ENCODE measurements at places on chromosomes 12 and 14.
A peak's percentile ranks its signal among the peaks of the same experiment; 100 is the strongest.

DNA sequence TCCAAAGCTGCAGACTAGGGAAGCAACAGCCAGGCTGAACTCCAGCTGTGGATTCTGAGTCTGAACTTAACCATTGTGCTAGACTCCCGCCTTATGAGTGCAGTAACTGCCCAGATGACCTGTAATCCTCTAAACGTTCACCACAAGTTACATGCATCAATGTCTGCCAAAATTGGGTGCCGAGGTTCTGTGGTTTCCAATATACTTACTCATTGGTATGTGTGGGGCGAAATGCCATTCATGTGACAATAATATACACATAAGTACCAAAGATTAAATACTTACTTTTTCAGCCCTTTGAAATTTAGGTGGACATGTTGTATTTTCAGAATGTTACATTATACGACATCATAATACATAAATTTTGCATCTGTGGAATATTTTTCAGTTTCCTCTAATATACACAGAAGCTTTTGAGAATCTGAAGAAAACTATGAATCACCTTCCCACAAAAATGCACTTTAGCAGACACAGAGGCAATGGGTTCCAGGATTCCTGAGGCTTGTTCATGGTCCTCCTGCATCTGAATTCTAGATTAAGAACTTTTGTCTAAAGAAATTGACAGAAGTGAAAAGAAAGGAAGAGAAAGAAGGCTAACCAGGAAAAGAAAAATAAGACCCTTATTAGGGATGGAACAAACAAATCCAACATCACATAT, 31.7 kb downstream of the GRIP1 start:
- DNase-seq = no peak

GRCh38 chr12:110581931-110582275, 1.2 kb downstream of the PPTC7 start:
- DNase-seq = no peak

GRCh38 chr12:103586791-103587370, at the start of gene STAB2:
STAB2 (plus strand) TSS chr12:103587273; CDS start chr12:103587477, 204 bp downstream.
- DNase-seq = no peak

DNA sequence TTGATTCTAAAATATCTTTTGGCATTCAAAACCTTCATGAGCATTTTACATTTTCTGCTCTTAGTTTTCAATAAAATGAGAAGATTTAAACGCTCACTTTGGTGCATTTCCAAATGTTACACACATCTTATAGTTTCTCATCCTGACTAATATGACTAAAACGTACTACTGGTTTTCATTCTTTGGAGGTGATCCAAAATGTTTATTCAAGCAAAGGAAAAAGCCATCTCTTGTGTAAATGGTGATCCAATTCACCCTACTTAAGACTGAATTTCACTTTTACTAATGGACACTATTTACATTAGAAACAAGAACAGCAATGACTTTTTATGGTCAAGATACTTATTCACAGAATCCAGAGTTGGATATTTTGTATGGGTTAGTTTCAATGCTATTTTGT, 86.6 kb downstream of the KITLG start:
- DNase-seq = no peak

DNA sequence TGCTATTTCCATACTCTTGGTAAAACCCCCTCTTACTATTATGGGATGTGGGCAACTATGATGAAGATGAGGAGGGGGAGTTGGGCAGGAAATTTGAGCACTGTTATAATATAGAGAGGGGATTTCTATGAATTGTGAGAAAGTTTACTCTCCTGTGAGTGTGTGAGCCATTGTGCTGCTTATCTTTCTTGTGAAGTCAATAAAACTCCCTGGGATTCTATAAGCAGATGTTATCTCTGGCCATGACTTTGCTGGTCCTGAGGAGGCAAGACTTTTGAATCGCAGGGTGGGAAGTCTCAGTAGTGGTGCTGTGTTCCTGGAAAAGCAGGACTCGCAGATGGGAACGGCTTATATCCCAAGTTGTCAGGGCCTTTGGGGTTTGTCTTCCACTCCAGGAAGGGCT, 62.2 kb downstream of the EMP1 start:
- DNase-seq = no peak

GRCh38 chr14:24299255-24300191, at the start of the genes DHRS1 and NOP9:
DHRS1 (minus strand) TSS chr14:24299780; CDS start chr14:24299106, 674 bp downstream.
NOP9 (plus strand) TSS chr14:24299850; CDS start chr14:24299955, 105 bp downstream.
- peak; percentile 56 for DNase-seq

- DNase-seq = no peak
These were observed 14.3 kb downstream of the PTCSC3 start for GRCh38 chr14:36162267-36162666.

DNA sequence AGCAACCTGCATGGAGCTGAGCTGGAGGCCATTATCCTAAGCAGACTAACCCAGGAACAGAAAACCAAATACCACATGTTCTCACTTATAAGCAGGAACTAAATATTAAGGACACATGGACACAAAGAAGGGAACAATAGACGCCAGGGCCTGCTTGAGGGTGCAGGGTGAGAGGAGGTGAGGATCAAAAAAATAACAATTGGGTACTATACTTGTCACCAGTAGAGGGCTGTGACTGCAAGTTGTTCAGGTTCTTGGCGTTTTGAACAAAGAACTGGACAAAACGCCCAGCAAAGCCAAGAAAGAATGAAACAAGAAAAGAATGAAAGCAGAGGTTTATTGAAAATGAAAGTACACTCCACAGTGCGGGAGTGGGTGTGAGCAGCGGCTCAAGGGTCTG, 208.5 kb upstream of the NEDD1 start:
- DNase-seq = no peak

- DNase-seq = no peak
These were observed 20.9 kb upstream of the ANO2 start for GRCh38 chr12:5965950-5966383.

DNA sequence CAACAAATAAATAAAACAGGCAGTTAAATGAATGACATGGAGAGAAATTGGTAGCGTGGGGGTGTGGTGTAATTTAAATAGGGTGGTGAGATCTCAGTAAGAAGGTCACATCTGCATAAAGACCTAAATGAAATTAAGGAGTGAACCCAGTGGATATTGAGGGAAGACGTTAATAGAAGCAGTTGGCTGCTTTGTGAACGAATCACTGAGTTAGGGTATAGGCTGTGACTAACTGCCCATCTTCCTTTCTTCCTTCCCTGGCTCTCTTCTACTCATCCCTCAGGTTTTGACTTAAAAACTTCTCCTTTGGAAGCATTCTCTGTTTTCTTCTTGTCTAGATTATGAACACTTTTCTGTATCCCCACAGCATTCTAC, 64.7 kb downstream of the BTG1 start:
- DNase-seq = no peak

- no peak for DNase-seq
These were observed 26.8 kb upstream of the NEDD1 start for GRCh38 chr12:96880220-96880619.

- DNase-seq = no peak
These were observed 870.6 kb downstream of the NRXN3 start for GRCh38 chr14:79040790-79041189.

GRCh38 chr14:56423544-56423943, 156.1 kb upstream of the TMEM260 start:
- DNase-seq = no peak

GRCh38 chr12:121926874-121927706, 8.7 kb downstream of the CFAP251 start:
- DNase-seq = no peak

DNA sequence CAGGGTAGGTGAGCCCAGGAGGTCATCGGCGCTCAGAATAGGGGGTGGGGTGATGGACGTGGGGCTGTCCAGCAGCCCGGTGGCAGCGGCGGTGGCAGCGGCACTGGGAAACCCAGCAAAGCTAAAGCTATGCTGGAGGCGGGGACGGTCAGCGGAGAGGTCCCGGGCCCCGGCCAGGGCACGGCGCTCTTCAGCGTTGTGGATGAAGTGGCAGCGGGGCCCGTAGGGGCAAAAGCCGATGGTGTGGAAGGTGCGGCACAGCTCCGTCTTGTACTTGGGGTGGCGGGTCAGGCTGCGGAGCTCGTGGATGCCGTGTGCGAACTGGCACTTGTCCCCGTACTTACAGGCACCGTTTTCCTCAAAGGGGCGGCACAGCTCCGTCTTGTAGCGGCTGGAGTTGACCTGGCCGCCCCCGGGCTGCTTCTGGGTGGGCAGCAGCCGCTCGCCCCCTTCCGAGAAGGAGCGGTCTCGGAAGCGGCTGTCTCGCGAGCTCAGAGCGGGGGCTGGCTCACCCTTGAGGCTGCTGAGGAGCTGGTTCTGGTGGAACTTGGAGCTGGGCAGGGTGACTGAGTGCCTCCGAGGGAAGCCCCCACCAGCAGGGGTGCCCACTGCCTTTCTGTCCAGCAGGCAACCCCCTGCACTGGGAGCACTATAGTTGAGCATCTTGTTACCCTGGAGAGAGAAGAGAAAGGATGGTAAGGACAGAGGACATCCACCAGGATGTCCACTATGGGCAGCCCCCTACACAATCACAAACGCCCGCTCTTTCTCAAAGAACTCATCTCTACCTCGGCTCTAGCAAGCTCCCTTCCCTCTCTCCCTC, 2.8 kb downstream of the ZFP36L1 start:
- no peak for DNase-seq

- no peak for DNase-seq
These were observed 22.6 kb downstream of the ZFYVE21 start for GRCh38 chr14:103738166-103738565.

DNA sequence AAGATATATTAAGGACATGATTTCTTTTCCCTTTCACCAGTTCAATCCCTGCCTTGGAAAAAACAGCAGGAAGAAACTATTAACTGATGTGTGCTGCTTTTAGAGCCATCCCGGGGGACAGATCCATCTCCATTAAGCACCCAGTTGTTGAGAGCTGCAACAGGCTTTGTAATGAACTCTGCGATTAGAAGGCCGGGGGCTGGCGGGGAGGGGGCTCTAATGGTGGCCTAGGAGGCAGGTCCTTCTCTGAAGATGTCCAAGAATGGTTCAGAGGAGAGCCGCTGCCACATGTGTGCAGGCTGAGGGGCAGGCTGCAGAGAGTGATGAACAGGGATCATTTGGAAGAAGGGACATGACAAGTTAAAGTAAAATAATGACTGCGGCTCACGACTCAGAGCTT, 67.8 kb downstream of the GALNT8 start:
- no peak for DNase-seq

- no peak for DNase-seq
These were observed 7.2 kb downstream of the NFYB start for GRCh38 chr12:104130760-104131159.

DNA sequence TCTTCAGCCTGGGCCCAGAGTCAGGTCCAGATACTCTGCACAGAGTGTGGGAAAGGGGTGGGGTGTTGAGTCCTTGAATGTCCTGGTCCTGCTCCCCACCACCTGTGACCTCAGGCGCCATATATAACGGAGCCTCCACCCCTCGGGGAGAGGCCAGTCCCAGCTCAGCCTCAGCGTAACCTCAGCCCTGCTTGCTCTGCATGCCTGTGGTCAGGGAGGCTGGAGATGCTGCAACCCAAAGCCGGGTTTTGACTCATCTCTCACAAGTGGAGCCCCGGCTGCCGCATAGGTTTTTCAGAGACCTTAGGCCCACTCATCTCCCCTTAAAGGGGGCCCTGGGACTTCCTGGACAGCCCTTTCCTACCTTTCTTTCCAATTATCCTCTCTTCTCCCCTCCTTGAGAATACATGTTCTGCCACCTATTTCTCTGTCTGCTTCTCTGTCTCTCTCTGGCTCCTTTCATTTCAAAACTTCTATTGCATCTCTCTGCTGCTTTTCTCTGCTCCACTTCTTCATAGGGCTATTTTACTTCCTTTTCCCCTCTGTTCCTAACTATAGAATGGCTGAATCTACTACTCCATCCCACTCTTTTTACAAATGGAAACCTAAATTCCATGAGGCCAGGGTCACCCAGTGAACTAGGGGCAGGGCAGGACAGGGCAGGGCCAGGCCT, 1.2 kb downstream of the ITGB7 start:
- DNase-seq = no peak

- DNase-seq = no peak
These were observed 314.3 kb downstream of the RAD51B start for GRCh38 chr14:68133856-68134255.

DNA sequence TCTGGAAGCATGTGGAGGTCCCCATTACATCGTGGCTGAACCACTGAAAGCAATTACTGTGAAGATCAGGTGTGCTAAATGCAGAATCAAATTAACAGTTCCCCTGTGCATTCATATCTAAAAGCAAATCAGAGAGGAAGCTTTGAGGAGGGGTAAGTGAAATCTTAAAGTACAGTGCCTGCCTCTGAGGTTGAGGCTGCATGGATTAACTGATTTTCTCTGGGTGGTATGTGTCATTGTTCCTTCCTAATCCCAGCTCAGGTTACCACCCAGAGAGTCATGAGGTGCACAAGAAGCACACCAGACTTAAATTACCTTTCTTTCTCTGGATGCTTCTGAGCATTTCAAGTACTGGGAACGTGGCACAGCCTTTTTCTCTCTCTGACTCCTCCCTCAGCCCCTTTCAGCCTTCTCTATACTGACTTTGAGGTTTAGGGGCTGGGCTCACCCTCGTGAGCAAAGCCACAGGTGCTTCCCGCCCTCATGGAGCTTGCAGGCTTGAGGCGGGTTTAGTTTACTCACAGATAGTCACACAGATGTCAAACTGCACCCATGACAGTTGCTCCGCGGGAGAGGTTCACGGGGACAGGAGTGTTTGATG, 237.6 kb upstream of the CRY1 start:
- no peak for DNase-seq

DNA sequence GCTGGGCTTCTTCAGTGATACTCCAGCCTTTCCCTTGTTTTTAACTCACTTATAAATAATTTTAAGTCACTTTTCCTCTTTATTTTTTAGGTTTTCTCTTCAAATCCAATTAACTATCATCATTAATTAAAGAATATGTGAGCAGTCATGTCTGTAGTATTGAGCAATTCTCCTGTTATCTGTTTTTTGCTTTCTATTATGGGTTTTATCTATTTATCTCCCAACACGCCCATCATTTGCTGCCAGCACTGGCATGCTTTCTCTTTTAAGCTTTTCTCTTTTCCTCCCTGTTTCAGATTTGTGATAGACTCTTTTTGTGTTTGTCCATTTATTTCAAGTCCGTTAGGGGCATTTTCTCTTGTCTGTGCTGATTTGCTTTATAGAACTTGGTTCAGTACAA, 72.3 kb downstream of the CRADD start:
- no peak for DNase-seq

GRCh38 chr12:58764100-58764953, 156.0 kb downstream of the LRIG3 start:
- DNase-seq = no peak

DNA sequence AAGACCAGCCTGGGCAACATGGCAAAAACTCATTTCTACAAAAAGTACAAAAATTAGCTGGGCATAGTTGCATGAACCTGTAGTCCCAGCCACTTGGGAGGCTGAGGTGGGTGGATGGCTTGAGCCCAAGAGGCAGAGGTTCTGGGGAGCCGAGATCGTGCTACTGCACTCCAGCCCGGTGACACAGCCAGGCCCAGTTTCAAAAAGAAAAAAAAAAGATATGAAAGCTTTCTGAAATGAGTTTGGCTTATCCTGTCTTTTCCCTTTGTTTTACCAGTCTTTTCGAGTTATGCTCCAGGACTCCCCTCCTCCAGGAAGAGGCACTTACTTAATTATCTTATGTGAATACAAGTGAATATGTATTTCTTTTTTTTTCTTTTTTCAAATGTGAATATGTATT, 3.2 kb downstream of the BBOF1 start:
- no peak for DNase-seq

DNA sequence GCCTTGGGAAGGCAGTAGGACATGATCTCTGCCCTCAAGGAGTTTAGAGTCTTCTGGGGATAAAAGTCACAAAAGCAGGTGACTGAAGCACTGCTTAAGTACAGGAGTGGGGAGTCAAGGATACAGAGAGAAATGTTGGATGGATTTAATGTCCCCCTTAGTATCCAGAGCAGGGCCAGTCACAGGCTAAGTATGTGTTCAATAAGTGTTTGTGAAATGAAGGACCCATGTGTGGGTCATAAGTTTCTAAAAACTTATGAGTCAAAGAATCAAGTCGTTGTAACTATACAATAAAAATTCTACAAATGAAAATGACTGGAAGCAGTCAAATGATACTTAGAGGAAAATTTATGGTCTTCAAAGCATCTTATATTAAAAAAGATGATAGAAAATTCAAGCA, 25.1 kb downstream of the KRT80 start:
- DNase-seq = no peak
